Right ventricle myocardium inferior (tissue), 1 donor: ENCODE measurements at places on chromosomes 7 and 10. TPM values are rescaled to one million over a fixed set of nuclear protein-coding genes. Genes with fewer than 3 reads are reported as not detected.

C10orf105 gene
- 0.05 TPM for total RNA-seq

DNA sequence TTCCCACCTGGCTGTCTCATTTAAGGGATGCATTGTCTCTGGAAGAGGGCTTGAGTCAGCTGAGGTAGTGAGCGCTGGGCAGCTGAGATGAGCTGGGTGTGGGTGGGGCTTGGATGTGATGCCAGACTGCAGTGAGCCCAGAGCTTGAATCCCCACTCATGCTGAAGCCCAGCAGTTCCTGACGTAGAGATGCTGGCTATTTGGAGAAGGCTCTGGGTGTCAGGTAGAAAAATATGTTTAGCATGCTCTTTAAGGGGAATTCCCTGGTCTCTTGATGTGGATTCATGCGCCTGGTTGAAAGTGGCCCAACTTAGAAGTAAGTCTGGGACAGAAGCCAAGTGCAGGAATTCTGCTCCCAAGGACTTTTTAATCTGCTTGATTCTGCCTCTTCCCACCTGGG, 241.5 kb upstream of the IGFBP3 start:
- DNase-seq, result no peak

- no peak for DNase-seq
These were observed 15.9 kb downstream of the YME1L1 start for GRCh38 chr10:27138277-27138676.

- DNase-seq, result peak; percentile 55
These were observed 79.2 kb downstream of the NKX6-2 start for GRCh38 chr10:132706701-132707100.

GRCh38 chr7:46291050-46291438, 370.0 kb upstream of the IGFBP3 start:
- no peak for DNase-seq

DNA sequence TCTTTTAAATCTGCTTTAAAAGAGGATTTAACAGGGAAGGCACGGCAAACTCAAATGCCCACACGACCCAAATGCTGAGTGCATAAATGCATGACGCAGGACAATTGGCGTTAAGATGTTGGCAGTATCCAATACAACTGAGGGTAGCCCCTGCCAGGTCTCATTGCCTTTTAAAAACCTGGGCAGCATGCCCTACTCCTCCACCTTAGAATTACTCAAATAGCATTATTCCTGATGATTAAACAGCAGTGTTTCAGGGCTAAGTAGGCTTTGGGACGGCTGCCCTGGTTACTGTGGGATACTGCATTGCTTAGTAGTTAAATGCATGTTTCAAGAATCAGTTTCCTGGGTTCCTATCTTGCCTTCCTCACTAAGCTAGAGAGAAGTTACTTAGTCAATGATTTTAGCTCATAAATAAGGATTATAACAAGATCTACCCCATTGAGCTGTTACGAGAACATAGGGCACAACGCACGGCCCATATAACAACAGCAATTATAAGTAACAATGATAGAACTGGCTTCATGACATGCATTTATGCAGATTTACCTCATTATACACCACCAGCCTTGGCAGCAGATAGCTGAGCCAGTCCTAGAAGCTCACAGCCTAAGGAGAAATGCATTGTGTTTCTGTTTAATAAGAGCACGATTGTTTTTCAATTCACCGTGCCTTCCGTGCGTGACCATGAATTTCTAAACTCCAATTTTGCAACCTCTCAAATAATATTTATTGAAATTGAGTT, 7.9 kb downstream of the TUBAL3 start:
- DNase-seq, result no peak

GRCh38 chr7:117178600-117178999, 144.3 kb downstream of the WNT2 start:
- no peak for DNase-seq

DNA sequence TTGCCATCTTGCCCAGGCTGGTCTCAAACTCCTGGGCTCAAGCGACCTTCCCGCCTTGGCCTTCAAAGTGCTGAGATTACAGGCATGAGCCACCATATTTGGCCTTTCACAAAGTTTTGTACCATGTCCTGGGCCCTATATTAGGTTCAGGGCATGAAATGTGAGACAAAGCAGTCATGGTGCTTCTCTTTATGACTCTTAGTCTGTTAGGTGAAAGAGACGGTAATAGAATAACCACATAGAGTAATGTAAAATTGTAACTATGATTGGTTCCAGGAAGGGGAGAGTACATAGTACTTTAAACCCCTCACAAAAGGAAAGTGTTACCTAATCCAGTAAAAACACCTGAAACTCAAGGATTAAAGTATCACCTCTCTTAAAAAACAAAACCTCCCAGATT, 144.7 kb downstream of the SPAG6 start:
- DNase-seq, result no peak

- no peak for DNase-seq
These were observed 90.9 kb upstream of the SMNDC1 start for GRCh38 chr10:110395350-110396283.

DNA sequence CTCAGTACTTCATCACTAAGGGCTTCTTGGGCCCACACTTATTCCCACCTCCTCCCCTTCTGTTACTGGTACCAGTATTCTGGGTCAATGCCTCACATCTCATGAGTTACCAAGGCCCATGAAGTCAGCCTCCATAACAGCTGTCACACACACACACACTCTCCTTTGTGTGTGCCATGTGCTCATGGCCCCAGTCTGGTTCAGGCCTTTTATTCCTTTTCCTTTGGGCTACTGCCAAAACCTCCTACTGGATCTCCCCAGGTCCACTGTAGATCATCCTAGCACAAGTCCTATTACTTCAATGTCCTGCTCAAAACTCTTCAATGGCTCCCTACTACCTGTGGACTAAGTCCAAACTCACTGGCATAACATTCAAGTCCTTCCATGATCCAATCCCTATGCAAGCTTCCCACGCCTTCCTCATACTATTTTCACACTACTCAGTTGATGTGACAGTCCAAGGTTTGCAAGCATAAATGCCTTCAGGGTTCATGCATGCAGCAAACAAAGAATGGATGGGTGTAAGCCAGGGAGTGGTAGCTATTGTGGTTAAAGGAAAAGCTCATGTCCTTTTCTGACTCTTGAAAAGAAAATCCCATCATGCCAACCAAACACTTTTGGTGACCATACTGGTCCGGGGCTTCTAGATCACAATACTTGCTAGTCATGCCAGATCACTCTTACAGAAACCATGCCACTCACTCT, 68.1 kb downstream of the CCDC6 start:
- DNase-seq, result no peak

DNA sequence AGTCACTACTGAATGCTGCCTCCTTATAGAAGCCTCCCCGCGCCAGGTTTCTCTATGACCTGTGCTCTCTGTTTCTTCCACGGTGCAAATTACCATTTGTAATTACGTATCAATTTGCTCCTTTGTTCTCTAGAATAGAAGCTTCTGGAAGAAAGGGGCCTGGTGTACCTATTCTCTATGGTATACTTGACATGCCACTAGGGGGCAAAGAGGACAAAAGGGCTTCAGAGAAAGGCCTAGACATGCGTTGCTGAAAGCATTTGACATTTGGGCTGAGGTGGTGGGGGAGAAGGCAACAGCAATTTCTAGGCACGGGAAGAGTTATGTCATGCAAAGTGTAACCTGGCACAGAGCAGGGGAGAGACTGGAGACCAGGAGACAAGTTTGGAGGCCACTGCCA, 148.7 kb downstream of the WDR11 start:
- no peak for DNase-seq

DNA sequence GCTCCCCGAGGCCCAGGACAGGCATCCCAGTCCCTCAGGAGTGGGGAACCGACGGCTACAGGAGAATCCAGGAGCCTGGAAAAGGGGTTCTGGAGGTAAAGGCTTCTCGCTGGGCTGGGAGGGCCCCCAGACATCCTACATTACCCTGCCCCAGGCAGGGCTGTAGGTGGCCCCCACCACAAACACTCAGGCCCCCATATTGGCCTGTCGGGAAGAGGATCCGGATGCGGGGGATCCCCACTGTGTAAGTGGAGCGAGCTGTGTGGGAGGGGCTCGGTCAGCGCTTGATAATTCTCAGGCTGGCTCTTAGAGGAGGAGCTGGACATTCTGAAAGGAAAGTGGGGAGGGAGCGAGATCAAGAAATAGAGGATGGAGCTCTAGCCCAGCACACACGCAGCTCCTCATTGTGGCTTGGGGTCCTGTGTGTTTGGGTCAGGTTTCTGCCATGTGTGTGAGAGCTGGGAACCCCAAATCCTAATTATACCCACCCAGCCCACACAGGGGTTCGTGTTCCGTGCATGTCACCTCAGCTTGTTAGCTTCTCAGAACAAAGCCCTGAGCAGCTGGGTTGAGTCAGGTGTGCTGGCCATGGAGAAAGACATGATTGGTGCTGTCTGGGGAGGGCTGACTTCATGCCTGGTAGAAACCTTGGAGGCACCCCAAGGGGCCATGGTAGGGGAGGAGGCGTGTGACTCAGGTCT, 49.4 kb downstream of the ZNF467 start:
- DNase-seq, result no peak

DNA sequence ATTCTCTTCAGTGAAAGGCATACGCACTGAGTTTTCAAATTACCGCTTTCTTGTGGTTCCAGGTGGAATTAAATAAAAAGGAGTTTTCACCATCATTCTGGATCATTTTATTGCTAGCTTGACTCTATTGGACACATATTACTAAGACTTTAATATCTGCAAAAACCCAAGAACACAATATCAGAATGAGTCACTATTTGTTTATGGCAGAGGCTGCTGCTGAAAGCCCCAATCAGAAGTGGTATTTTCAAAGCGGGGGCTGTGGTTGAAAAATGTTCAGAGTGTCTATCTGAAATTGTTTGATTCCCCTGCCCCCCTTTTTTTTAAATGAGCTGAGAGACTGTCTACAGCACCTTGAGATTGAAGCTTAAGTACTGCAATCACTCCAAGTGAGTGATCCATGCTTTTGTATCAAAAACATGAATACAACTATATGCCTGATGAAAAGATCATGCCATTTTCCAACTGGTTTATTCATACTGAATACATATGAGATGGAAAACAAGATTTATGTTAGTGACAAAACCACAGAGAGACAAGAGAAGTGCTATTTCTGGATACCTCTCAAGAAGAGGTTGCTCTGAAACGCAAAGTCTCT, 376.4 kb downstream of the HTR7 start:
- DNase-seq, result no peak

DNA sequence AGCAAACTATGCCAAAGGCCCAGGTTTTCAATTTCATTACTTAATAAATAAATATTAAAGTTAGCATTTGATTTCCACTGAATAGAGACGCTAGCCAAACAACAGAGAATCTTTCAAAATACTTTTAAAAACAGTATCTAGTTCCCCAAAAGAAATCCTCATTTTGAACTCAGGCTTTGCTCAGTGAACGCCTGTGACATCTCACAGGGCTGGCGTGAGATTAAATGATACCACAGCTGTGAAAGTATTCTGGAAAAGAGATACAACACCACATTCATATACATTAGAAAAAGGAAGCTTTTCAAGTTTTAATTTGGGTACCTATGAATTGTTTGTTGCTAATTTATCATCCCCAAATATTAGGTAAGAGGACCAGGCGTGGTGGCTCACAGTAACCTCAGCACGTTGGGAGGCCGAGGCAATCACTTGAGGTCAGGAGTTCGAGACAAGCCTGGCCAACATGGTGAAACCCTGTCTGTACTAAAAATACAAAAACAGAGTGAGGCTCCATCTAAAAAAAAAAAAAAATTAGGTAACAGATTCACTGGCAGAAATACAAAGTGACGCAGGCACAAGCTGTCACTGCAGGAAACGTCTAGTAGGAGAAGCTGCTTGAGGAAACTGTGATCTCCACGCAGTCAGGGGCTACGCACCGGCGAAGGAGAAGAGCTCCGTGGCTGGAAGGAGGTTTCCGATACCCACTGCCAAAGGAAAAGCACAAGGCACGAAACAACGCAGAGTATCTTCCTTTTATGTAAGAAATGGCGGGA, 50.0 kb downstream of the AMZ1 start:
- DNase-seq, result no peak

GRCh38 chr10:107094824-107095522, 69.5 kb downstream of the SORCS1 start:
- DNase-seq, result no peak

DNA sequence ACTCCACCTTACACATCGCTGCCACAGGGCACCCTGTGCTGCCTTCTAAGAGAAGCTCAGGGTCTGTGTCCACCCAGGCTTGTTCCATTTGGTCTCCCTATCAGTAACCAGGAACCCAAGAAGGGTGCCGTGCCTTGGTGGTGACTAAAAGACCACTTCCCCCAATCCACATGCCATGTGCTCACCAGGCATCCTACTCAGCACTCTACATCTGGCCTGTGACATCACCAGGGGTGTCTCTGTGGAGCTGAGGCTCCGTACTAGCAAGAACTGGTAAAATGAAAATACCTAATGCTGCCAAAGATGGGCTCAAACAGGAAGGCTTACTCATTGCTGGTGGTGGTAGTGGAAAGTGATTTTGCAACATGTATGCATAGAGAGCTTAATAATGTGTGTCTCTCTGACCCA, 19.0 kb upstream of the C10orf71 start:
- no peak for DNase-seq

DNA sequence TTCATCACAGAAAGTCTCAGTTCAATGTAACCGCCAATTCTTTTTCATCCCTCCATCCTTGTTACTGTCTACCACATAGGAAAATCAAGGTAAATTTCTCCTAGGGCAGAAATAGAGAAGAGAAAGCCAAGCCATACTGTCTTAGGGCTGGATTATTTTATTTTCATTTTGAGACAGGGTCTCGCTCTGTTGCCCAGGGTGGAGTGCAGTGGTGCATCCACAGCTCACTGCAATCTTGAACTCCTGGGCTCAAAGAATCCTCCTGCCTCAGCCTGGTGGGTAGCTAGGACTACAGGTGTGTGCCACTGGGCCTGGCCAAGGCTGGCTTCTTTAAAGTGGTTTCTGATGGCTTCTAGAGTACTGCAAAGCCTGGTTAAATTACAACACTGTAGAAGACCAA, 181.7 kb downstream of the SRPK2 start:
- no peak for DNase-seq

DNA sequence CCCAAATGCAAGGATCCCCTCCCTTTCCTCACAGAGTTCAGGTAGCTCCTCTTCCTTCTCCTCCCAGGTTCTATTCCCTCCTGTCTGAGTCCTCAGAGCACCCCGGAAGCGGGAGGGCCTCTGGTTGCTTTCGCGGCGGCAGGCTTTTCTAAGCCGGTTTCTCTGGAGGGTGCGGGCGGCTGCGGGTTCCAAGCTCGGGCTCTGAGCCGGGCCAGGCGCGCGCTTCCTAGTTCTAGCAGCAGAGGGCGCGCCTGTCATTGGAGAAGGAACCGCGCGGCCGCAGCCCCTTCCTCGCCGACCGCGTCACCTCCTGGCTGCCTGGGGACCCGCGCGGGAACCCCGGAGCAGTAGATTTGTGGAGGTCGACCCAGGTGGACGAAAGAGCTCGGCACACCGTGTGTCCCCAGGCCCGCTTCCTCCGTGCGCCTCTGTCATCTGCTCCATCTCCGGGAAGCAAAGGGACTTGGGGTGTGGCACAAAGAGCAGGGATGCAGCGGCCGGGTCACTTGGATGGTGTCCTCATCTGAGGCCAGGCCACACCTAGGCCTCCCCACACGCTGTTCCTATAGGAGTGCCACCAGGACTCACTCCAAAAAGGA, 389.0 kb upstream of the PODXL start:
- DNase-seq, result no peak

DNA sequence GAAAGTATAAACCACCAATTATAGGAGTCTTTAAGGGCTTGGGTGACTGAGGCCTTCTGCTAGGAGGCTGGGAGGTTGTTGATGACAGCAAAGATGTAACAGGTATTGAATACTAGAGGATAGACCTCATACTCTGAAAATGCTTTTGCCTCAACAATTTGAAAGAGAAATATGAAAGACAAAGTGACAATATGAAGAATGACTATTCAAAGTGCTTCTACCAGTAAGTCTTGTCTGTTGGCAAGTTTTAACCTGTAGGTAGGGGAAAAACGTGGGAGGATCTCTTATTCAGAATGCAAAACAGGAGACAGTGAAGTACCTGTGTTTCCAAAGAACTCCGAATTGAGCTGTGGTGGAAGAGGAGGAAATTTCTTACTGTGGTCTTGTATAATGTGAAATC, 38.2 kb downstream of the GBF1 start:
- no peak for DNase-seq
